ENCODE measurements at places on chromosomes 13 and 19.
A peak's percentile ranks its signal among the peaks of the same experiment; 100 is the strongest.

GRCh38 chr19:49503582-49503962 lies 7.3 kb downstream of the RPS11 start:
- no peak for DNase-seq

DNA sequence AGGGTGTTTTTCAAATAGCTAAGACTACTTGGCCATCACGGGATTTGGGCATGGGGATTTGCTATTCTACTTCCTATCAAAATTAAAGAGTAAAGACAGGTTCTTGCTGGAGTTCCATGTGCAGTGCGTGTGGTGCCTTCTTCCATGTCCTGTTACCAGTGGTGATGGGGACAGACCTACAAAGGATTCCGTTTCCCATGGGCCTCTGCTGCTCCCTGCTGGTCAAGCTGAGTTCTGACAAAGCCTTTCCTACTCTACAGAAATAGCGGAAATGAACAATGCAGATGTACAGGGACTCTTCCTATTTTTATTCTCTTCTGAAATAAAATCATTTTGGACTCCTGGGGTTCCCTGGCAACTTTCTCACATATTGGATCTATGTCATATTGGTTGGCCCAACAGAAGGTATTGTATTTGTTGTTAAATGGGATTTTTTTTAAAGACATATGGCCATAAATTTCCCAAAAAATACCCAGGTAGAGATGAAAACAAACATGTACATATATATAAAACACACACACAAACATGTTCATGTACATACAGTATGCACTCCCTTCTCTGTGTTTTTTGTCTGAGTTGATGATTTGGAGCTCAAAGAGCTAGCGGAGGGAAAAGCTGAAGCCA lies 90.5 kb upstream of the SLC15A1 start:
- peak; percentile 23 for DNase-seq

DNA sequence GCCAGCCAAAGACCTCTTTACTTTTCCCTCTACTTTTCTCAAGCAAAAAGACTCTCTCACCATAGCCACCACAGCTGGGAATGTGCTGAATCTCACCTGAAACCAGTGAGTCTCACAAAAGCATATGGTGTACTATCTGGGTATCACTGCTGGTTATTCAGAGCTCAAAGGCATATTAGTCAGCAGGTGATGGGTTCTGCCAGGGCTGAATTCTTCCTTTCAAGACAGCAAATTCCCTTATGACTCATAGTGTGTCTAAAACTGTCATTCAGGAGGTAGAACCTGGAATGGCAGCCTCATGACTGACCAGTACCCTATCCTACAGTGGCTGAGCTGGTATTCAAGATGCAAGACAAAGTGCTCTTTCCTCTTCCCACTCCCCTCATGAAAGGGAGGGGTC lies 2859.1 kb downstream of the PCDH9 start:
- DNase-seq, result no peak

GRCh38 chr19:41421314-41421713 lies 5.9 kb downstream of the B3GNT8 start:
- no peak for DNase-seq

DNA sequence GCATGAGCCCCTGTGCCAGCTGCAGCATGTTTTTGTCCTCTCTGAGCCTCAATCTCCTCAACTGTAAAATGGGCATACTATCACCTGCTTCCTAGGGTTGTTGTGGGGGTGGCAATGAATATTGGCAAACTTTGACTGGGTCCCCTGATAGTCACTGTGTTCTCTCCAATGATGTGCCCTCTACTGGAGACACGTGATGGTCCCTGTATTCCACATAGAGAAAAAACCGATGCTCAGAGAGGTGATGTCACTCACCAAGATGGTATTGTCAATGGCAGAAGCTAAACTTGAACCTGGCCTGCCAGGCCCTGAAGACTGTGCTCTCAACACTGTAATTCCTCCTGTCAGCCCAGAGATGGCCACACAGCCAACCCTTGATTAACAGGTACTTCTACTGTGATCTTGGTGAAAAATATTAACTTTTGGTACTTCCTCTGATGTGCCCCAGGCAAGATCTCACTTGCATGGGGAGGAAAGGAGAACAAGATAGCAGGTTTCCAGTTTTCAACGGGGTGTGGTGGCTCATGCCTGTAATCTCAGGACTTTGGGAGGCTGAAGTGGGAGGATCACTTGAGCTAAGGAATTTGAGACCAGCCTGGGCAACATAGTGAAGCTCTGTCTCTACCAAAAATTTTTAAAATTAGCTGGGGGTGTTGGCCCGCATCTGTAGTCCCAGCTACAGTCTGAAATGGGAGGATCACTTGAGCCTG lies 3.6 kb downstream of the CEACAM20 start:
- no peak for DNase-seq

DNA sequence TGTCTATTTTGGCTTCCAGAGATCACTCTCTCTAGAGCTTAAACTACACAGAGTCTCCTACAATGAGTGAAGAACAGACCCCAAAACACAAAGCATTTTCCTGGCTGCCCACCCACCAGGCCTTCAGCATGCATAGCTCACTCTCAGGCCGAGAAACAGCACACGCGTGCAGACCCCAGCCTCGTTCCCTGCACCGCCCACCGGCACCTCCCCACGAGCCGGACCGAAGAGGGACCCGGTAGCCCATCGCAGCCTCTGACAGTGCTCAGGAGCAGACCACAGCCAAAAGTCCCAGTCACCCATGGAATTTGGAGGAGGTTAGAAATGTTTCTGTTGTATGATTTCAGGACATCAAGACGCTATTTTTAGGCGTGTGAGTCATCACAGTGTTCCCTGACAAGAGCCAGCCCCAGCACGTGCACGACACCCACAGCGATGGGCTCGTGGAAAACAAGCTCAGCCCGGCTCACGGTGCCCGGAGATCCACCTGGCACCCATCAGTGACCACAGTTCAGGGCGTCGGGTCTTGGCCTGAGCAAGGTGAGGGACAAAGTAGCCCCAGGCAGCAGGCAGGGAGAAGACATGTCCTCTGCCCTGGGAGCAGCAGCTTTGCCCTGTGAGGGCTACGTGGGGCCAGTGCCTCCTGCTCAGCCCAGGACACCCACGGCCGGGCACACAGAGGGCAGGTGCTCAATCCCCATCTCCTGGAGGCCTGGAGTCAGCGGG lies 50.1 kb upstream of the SPACA7 start:
- DNase-seq, result no peak

DNA sequence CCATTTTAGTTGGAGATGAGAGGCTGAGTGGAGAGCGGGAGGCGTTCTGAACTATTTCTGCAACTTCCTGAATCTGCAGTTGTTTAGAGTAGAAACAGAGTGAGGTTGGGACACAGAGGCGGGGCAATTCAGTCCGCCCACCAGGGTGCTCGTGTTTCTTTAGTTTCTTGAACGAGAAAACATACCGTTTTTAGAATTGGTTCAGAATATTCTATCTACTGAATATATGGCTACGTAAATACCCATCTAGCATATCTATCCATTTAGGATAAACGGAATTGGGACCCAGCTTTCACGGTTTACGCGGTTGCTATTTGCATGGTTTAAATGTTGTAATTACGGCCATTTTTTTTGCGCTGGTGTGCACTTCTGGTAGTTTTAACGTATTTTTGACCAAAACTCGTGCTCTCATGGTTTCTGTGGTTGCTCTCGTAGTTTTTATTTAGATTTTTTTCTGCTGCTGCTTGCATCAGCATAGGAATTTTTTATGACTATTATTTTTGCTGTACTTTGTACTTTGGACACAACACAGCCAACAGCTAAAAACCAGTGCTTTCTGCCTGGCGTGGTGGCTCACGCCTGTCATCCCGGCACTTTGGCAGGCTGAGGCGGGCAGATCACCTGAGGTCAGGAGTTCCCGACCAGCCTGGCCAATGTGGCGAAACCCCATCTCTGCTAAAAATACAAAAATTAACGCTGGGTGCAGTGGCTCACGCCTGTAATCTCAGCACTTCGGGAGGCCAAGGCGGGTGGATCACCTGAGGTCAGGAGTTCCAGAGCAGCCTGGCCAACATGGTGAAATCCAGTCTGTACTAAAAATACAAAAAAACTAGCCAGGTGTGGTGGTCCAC lies 32.7 kb downstream of the TIMM13 start:
- no peak for DNase-seq

DNA sequence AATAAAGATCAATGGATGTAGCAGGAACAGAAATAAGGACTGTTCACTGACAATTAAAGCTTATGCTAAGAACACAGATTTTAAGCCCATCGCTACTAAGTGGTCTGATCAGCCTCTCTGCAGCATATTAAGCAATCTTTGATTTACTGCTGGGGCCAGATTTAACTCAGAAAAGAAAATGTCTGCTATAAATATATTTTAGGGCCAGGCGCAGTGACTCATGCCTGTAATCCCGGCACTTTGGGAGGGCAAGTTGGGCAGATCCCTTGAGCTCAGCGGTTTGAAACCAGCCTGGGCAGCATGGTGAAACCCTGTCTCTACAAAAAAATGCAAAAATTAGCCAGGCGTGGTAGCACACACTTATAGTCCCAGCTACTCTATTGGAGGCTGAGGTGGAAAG lies 43.0 kb downstream of the METTL21C start:
- DNase-seq, result no peak

- DNase-seq, result no peak
These were observed 5.8 kb upstream of the POMP start for GRCh38 chr13:28653111-28653510.

- no peak for DNase-seq
These were observed 19.0 kb downstream of the OLFM2 start for GRCh38 chr19:9917321-9917720.

GRCh38 chr13:97261254-97262005 lies 39.3 kb downstream of the MBNL2 start:
- no peak for DNase-seq

DNA sequence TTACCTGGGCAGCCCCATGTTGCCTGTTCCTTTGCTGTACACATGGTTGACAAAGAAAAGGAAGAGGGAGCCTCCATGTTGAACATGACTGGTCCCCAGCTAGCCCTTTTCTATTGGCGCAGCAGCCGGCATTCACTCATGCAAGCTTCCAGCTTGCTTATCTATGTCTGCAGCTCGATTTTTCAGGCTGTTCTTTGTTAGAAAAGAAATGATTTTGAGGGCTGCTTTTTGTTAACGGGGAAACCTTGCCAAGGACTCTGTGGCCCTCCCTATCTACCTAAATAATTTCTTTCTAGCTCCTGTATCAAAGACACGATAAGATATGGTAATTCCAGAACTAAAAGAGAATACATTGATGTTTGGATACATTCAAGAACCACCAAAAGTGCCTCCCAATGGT lies 20.4 kb upstream of the ADGRE2 start:
- no peak for DNase-seq

GRCh38 chr13:45747071-45747470 lies 45.0 kb downstream of the CBY2 start:
- DNase-seq, result no peak

- DNase-seq, result peak; percentile 53
These were observed at the start of gene LCP1 for GRCh38 chr13:46181840-46182490. Gene LCP1, minus strand, starts transcription at chr13:46182177. Its CDS starts 22,515 bp downstream, at chr13:46159662.

DNA sequence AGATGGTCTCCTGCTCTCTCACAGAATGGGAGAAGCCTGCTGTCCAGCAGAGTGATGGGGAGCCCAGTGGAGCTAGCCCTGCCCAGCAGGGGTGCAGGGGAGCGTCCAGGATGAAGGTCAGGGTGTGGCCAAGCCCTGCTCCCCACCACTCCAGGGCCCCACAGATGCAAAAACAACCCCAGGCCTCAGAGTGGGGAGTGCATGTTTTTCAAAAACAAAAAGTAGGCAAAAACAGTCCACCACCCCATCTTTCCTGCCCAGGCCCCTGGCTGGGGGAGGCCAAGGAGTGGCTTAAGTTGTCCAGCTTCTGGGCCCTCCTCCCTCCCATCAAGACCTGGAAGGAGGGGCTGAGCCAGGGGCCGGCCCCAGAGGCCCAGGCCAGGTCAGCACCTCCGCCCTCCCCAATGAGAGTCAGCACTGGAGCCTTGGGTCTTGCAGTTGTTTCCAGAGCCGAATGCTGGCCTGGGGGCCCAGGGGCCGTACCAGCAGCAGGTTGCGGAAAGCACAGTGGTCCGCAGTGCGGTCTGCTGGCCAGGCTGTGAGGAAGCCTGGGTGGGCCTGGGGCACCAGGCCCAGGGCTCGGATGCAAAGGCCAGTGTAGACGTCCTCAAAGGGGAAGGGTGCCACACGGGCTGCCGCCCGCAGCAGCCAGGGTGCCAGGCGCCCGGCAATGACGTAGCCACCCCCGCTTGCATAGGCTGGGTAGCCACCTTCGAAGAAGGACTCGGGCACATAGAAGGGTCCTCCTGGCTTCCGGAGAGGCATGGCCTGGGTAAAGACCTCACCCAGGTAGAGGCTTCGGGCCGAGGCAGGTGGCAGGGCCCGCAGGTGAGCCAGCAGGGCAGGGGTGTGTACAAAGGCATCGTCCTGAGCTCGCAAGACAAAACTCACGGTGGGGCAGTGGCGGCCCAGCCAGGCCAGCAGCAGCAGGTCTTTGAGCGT lies 1.7 kb downstream of the B3GNT8 start:
- no peak for DNase-seq

DNA sequence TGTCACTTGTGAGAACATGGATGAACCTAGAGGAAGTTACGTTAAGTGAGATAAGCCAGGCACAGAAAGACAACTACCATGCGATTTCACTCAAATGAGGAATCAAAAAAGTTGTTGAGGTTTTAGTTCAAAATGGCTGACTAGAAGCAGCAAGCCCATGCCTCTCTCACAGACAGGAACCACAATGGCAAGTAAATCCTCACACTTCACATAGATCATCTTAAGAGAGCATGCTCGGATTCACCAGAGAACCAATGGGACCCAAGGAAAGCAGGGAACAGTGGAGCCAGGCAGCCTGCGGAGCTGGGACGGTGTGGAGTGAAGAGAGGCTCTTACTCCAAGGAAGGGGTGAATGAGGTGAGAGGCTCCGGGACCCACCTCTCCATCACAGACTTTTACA lies 581.0 kb downstream of the UQCRFS1 start:
- DNase-seq, result no peak

- no peak for DNase-seq
These were observed 25.2 kb downstream of the SUGT1 start for GRCh38 chr13:52677823-52678222.

DNA sequence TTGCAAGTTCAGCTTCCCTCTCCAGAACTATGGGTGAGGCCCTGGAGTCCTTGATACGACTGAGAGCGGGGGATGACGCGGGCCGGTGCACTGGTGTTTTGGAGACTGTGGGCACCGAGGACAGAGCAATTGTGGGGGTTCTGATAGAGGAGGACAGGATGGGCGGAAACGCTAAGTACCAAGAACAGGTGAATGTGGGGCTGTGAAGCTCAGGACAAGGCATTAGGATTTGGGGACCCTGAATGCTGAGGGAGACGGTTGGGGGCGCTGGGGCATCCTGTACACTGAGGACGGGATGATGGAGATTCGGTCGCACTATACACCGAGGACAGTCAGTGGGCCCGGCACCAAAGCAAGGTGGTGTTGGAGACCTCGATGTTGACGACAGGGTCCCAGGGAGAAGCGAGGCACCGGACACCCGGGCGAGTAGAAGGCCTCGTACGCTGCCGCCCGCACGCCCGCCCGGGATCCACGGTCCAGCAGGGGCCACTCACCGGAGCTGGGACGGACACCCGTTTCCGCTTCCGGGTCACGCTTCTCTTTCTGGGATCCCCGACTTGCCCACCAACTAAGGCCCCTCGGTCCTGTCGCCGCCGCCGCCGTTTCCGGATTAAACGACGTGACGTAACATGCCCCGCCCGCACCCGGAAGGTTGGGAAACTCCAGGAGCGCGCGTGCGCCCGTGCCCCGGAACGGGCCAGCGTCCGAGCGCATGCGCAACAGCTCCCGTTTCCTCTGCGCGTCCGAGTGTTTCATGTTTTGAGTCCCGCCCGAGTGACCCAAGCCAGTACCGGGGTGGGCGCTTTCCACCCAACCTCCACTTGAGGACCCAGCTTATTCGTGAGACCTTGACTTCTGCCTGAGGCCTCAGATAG lies at the start of gene CHMP2A:
Gene CHMP2A (minus strand): TSS at position 612 of the 875 bp plus-strand sequence. CDS start 893 bp downstream, outside the sequence.
- DNase-seq, result peak; percentile 97

- no peak for DNase-seq
These were observed 29.9 kb downstream of the LAIR2 start for GRCh38 chr19:54532528-54532927.

- no peak for DNase-seq
These were observed 154.7 kb upstream of the ZNF536 start for GRCh38 chr19:30217461-30217860.
